Substantia nigra (tissue), 51 donors: ENCODE measurements at places on chromosomes 7 and 10.

GRCh38 chr10:49645871-49646870 lies 32.3 kb downstream of the CHAT start:
- DNase-seq: no peak

- no peak for DNase-seq
Measured at GRCh38 chr7:80699721-80700256, 61.3 kb downstream of the CD36 start.

DNA sequence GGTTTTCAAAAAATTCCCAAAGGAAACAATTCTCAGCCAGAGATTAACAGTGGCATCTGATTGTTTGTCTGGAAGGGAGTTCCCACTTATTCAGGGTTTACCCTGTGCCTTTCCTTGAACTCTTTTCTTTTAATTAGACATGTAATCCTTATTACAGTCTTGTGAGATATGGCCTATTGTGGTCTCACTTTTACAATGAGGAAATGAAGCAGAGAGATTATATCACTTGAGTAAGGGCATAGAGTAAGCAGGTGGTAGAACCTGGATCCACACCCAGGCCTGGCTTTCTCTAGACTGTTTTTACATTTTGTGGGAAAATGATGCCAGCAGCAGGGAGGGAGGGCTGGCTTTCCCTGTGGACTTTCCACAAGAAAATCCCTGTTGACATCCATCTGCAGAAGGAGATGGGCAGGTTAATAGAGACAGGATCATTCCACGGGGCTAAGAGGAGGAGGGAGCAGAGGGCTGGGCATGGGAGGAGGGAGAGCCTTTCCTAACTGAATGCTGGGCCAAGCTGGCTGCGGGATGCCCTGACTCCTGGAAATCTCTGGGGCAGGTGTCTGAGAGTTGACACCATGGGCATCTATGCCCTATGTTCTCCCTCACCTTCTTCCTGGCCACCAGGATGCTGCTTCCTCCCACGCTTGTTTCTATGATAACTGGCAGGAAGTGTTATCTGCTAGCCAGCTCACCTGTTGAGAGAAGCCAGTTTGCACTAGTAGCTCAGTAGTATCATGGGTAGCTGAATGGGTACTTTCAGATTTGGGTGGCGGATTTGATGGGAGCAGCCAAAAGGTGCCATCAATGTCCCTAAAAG lies 28.7 kb upstream of the ARHGAP22 start:
- DNase-seq: no peak

DNA sequence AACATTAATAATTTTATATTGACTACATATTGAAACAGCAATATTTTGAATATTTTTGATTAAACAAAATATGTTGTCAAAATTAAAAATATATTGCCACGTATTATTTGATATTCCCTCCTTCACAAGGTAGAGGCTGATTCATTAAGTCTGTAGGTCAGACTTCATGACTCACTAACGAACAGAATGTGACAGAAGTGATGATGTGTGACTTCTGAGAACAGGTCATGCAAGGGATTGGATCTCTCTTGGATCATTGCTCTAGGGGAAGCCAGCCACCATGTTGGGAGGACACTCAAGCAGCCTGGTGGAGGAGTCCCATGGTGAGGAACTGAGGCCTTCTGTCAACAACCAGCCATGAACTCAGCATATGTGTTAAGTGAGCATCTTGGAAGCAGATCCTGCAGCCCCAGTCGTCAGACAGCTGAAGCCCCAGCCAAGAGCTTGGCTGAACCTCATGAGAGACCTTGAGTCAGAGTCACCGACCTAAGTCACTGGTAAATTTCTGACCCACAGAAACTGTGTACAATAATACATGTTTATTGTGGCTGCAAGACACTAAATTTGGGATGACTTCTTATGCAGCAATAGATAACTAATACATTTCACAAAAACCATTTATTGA lies 66.6 kb downstream of the HTR5A start:
- DNase-seq: no peak

GRCh38 chr10:34575882-34576281 lies 239.2 kb downstream of the PARD3 start:
- DNase-seq: no peak

DNA sequence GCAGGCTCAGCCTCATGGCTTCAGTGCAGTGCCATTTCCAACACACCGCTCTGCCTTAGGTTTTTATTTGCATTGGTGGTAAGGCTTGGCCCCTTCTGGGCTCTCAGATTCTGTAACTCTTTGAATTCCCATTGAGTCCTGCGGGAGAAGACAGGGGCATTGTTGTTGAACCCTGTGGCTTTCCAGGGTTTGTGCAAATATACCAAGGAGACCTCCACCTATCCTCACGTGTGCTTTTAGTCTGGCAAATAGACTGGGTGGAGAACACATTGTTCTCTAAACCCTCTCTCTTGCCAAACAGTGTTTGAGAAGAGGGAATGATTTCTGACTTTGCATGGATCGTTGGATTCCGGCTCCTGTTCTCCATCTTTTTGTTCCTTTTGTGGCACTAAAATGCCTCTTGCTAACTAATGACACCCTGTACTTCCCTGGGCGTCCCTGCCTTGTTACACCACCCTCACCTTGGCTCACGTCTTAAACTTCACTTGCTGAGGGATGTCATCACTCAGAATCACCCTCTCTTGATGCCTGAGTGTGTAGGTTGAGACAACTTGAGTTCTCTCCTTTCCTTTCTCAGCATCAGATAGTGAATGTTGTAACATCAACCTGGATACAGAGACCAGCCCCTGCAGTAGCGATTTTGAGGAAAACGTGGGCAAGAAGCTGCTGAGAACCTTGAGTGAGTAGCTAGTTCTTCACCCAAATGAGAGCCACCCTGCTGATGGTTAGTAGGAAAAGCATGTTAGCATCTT lies 40.5 kb downstream of the GOT1 start:
- DNase-seq: no peak

DNA sequence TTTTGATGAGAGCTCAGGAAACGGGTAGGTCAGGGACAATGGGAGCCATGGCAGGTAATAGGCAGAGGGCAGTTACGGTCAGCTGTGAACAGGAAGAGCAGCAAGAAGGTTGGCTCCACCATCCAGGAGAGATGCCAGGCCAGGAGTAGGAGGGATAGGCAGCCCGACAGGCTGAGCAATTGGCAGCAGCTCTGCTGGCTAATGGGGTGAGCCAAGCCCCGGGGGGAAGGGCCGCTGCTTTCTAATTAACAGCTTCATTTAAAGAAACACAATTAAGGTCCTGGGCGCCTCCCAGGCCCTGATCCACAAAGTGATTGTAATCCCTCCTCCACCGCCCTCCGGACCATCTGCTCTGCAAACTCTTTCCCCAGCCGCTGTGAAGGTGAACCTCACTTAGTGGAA lies 23.7 kb downstream of the SH2B2 start:
- no peak for DNase-seq

GRCh38 chr10:29643771-29644501 lies 9.2 kb upstream of the SVIL start:
- DNase-seq: no peak

DNA sequence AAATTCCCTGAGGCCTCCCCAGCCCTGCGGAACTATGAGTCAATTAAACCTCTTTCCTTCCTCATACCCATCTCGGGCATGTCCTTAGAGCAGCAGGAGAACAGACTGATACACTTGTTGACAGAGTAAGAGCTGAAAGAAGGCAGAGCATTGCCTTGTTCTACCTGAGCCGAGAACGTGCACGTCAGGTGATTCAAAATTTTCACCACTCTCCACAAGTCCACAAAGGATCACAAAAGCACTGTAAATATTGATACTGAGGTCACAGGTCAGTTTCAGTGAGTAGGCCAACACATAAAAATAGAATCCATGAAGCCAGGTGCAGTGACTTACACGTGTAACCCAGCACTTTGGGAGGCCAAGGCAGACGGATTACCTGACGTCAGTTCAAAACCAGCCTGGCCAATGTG lies 27.8 kb downstream of the DCLRE1C start:
- no peak for DNase-seq

DNA sequence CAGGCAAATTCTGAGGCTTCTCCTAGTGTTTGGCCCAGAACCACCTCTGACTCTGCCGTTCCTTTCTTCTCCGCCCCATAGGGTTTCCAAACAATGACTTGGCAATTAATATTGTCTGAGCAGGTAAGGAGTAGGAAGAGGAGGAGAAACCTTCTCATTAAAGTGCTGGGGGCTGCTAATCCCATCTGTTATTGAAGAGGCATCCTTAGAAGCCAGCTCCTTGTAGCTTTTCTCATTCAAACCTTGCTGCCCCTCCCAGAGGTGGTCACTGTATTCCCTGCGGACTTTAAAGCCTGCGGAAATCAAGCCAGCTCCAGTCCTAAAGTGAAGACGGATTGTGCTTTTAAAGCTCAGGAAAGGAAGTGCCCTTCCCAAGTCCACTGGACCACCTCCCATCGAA lies 1.4 kb upstream of the NKX1-2 start:
- DNase-seq: no peak

DNA sequence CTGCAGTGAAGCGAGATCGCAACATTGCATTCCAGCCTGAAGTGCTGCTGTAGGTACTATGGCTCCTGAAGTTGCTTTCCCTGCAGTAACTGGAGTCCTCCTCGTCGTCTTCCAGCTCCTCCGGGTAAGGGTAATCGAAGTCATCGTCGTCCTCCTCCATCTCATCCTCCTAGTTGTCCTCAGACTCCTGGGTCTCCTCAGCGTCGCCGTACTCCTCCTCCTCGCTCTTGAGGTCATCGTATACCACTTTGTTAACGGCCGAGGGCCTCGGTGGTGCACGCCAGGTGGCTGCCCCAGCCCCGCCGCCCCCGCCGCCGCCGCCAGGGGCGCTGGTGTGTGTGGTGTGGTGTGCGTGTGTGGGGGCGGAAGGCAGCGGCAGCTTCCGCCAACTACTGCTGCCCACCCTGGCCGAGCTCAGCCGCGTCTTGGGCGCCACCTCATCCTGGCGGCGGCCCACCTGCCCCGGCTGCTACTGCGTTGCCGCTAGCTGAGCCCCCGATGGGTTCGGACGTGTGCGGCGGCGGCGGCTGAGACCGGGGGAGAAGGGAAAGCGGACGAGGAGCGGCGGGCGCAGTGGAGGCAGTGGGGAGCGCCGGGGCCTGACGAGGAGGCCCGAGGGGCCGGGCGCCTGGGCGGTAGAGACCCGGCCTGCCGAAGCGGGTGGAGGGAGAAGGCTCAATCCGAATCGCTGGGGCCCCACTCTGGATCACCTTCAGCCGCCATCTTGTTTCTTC lies 11.8 kb upstream of the ACBD5 start:
- no peak for DNase-seq

DNA sequence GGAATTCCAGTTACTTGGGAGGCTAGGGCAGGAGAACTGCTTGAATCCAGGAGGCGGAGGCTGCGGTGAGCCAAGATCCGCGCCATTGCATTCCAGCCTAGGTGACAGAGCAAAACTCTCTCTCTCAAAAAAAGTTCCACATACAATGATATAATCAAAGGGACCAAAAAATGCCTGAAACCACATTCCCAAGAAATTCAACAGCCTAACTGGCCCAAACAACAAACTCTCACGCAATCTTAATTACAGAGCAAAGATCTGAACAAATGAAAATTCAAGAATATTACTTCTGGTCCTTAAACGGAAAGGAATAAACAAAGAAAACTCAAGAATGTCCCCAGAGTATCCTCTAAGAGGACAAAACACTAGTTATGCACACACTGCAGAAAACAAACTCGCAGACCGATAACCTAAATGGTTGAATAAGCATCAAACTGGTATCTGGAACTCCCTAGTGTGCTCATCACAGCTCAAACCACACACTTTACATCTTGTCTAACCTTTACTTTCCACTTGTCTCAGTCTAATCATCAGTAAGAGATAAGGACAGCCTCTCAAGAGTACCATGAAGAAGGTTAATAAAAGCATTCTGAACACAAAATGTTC lies 3.7 kb downstream of the OGA start:
- no peak for DNase-seq

DNA sequence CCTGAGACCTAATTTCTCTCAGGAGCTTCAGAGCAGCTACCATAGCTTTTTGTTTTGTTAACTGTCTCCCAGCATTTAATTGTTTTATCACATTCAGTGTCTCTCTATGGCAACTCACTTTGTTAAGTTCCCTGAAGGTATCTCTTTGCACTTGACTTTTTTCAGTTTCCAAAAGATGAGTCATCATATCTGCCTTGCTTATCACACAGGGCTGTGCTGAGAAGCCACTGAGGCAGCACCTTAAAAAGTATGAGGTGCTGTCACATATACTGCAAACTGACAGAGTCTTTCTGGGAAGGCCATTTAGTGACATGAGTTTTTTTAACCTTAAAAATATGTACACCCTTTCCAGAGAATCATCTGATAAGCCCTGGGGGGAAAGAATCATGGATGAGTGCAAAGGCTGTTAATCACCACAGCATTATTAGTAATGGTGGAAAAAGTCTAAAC lies 56.8 kb downstream of the PPP1R3C start:
- no peak for DNase-seq

DNA sequence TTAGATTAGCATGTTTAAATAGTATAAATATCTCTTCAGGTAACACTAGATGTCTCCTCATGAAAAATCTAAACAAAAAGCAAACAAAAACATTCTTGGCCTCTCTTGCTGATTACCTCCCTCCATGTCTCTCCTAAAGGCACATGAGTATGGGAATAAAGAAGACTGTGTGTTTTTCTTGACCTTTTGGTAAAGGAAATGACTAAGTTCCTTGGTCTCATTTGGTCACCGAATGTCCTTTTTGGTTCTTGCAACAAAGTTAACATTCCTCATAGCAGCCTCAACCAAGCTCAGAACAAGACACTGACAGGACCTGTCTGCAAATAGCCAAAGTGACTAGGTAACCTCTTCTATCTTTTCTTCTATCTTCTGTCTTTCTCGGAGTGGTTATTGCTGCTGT lies 35.5 kb downstream of the POM121L12 start:
- DNase-seq: no peak

DNA sequence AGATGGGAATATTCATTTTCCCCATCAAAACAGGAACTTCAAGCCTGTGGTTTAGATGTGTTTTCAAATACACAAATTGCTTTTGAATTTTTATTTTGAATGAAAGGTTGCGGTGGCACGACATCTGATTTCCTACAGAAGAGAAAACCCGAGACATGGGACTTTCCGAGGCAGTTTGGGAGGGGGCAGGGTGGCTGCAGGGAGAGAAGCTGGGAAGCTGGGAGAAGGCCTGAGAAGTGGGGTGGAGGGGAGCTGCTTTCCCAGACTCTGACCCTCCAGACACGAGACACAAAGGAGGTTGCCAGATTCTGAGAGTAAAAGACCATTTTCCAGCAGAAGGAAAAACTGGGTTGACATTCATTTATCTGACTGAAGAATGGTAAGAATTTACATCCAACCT lies 19.6 kb downstream of the TMEM176A start:
- DNase-seq: no peak

DNA sequence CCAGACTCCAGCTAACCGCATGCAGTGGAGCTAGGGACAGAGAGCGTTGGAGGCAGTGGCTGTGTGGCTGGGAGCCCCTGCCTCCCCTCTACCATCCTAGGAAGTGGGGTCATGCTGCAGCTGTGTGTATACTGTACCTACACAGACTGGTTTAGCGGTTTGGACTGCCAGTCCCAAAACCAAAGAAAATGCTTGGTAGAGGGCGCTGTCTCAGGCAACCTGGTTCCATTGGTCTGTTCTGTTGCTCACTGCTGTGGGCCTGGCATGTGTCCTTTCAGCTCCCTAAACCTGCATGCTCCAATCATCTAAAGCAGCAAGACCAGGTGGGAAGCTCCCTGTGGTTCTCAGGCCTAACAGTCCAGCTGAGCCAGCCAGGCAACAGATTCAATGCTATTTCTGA lies 4.5 kb downstream of the RBP4 start:
- no peak for DNase-seq
